ENCODE measurements at places on chromosomes 2 and 18.

DNA sequence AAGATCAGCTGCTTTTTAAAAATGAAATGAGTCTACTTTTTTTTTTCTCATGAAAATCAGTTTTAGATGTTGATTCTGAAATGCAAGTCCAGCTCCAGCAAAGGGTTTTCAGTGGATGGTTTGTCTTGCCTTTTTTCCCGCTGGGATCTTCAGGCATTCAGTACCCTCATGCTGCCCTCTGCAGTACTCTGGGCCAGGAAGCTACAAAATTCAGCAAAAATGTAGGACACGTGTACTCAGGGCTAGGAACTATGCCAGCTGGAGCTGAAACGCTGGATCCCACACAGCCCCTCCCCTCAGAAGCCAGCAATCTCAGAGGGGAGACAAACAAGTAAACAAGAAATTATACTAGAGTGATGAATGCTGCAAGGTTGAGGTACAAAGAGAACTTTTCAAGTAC lies 97.3 kb downstream of the MMADHC start:
- DNase-seq, result no peak

DNA sequence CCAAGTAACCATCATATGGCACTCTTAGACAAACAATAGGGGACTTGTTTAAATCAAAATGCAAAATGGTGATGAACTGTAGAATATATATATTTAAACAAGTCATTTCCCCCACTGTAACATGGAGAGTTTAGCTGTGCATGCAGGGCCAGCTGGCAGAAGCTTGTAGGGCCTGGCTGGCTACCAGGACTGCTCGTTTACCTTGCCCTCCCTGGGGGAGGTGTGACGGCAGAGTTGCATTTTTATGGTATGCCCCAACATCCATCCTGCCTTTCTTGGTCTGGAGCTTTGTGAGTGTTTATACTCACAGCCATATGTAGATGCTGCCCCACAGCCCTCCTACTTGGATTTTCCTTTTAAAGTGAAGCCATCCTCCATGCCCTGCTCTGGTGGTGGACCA lies 101.7 kb upstream of the ZFP36L2 start:
- no peak for DNase-seq

- DNase-seq, result no peak
These were observed 211.6 kb downstream of the TRIB2 start for GRCh38 chr2:12928197-12928774.

- DNase-seq, result no peak
These were observed 63.8 kb downstream of the SOWAHC start for GRCh38 chr2:109677835-109678580.

- DNase-seq, result no peak
These were observed 41.3 kb downstream of the SCG2 start for GRCh38 chr2:223560749-223561435.

All from activated naive CD4-positive, alpha-beta T cell (primary cell).